ENCODE measurements at places on chromosomes 2 and 18.

GRCh38 chr2:38146907-38147307 lies 71.0 kb upstream of the CYP1B1 start:
- DNase-seq, result no peak

DNA sequence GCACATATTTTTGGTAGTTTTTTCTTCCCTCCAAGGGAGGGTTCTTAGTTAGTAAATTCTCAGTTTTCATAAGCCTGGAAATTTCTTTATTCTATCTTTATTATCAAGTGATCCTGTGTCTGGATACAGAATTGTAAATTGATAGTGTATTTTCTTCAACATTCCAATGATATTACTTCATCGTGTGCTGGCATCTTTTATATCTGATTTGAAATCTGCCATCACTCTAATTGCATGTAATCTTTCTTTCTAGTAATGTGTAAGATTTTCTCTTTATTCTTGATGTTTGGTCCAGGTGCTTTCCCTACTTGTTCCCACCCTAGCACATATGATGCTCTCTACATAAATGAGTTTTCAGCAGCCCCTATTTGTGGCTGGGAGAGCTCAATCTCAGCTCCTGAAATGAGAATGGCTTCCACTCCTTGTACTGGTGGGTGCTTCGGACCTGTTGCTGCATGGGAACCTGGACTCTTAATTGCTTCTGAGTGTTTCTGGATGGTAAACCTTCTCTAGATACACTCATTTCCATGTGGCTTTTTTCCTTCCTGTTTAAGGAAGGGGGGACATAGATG lies 102.7 kb downstream of the SMIM21 start:
- DNase-seq, result no peak

GRCh38 chr2:26541401-26542193 lies 63.7 kb upstream of the OTOF start:
- no peak for DNase-seq

DNA sequence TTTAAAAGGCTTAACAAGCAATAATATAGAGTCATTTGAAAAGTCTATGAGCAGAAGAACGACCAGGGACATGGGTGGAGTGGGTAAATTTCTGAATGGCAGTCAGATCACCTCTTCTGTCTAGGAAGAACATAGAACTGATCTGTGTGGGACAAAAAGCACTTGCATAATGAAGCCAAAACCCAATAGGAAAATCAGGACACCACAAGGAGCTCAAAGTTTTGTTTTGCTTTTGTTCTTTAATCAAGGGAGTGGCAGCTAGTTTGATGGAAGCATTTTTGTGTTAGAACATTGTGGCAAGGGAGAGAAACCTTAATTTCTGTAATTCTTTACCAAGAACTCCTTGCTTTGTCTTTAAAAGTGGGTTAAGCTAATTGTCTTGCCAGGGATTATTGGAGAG lies 240.2 kb upstream of the TANK start:
- DNase-seq, result no peak

GRCh38 chr18:73232933-73233332 lies 365.1 kb upstream of the NETO1 start:
- no peak for DNase-seq

DNA sequence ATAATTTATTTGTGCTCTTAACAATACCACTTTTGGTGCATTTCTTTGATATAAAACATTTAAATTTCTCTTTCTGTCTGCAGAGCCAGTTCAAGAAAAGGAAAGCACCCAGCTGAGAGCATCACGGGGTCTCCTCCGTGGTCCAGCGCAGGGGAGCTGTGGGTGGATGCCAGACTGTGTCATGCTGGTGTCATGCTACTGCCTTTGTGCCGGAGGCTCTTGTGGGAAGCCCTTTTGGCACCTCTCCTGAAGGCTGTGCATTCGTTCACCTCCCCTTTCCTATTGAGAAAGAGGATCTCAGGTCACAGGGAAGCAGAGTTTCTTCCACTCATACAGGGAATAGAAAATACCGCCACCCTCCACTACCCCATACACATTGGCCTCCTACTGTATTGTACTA lies 450.4 kb downstream of the GALR1 start:
- DNase-seq, result no peak
